Activated CD4-positive, alpha-beta T cell treated with anti-CD3 and anti-CD28 coated beads, Interleukin-2, amount 10 ng/mL, durations not matched to agents 24 days and 14 days (primary cell): ENCODE measurements at places on chromosomes 2 and 18.
A peak's percentile ranks its signal among the peaks of the same experiment; 100 is the strongest.

DNA sequence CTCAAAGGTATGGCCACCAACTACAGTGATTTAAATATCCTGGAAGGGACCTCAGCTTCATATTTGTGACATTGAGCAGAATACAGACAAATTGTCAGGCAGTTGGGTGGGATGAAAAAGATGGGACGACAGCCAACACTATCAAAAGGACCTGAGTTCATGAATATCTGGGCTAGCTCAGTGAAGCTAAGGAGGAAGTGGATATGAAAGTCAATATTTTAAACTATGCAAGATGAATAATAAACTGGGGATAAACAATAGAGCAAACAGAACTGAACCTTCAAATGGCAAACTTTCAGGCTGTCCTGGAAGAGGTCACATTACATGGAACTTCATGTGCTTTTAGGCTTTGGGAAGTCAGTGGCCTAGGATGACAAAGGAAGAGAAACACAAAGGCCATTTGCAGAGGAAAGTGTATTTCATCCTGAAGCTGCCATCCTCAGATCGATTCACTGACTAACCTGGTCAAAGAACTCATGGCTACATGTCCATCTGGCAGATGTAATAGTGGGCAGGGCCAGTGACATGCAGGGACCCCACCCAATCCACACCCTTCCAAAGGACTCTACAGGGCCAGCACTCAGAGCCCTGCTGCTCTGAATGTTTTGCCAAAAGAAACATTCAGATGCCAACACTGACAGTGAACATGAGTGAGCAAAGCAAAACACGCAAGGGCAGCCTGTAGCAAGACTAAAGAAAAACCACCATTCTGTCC lies 175.7 kb downstream of the ETAA1 start:
- no peak for DNase-seq

DNA sequence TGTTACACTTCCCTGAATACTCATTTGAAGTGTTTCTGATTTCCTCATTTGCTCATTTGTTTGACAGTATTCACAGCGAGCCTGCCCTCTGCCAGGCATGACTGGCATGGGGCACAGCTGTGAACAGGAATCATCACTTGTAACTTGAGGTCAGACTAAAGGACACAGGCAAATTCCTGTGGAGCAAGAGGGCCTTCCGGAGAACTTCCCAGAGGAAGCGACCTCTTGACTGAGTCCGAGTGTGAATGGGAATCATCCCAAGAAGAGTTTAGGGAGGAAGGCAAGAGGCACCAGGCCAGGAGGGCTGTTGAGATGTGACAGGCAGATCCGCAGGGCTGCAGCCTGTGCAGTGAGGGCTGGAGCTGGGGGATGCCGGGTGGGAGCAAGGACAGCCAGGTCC lies 45.4 kb downstream of the LIMS1 start:
- DNase-seq: no peak

DNA sequence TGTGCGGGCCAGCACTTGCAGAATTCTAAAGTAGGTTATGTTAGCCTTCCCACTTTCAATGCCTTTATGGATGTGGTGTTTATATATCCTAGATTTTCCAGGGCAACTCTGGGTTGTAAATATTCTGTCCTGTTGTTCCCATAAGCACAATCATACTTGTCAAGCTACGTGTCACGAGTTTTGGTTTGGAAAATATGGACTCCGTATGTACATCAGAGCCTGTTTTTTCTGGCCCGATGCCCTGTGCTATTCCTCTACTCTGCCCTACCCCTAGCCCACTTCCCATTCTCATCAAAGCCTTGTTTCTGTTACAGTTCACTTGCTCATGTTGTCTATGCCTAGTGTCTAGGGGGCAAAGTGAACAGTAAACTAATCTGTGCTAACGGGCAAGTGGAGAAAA lies 27.0 kb upstream of the ZEB2 start:
- no peak for DNase-seq

DNA sequence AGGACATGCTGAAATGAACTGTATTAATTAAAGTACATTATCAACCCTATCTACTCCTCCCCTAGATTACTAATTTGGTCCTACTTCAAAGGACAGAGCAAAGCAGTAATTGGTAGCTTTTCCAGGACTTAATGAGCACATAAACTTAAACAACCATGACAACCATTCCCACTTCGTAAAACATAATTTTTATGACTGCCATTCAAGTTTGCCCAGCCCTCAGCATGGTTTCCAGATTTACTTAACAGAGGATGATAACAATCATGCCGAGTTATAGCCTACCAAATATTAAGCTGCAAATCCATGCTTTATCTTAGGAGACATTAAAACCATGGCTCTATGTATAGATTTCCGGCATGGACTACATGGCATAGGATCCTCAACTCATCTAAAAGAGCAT lies 401.1 kb upstream of the CHAC2 start:
- no peak for DNase-seq

DNA sequence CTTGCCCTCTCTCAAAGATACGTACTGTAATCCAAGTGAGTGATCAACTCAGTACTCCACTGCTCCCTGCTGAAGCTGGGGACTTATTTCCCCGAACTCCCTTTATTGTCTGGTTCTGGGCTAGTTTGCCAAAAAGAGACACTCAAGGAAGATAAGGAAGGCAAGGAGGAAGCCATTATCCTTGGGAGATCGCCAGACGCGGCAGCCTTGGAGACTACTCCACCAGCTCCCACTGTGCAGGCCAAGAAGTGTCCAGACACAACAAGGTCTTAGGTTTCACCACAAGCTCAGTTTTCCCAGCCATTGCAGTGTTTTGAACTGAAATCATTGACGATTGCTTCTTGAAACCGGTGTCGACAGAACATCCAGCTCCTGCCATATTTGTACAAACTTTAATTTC lies 439.6 kb upstream of the UBE2E3 start:
- DNase-seq: no peak

DNA sequence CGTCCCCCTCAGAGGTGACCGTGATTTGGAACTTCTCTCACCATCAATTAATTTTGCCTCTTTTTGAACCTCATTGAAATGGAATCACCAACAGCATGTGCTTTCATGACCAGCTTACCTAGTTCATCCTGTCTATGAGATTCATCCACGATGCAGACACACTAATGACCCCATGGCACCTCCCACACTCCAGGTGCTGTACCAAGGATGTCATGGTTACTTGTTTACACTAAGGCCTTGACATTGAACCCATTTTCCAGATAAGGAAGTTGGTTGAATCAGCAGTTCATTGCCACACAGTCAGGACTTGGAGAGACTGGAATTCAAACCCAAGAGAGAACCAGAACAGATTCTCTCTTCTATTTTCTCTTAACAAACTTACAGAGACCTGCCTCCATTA lies 139.0 kb downstream of the ZFP36L2 start:
- no peak for DNase-seq

- DNase-seq: peak; percentile 35
Measured at GRCh38 chr18:28208712-28209265, 31.9 kb upstream of the CDH2 start.

DNA sequence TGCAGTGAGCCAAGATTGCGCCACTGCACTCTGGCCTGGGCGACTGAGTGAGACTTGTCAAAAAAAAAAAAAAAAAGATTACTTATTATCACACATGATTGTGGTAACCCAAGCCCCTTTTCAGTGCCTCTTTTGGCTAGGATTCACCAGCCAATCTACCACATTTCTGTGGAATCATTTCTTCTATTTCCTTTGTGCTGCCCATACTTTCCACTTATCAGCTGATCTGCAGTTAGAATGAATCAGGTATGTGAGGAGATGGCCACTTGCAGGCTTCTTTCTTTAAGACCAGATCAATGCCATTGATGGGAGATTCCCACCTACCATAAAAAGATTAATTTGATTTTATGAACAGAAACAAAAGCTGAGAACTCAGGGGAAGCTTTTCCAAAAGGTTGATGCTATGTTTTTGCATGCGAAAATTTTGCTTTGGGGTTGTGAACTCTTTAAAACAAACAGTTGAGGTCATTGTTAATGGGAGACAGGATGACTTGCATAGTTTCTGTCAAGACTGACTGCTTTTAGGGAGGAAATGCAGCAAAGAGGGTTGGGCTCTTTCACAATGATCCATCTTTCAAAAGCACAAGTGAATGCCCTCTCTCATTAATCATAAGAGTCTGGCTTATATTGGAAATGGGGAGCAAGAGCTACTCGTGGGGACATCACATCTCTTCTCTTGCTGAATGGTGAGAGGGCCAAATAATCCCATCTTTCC lies 66.9 kb upstream of the CYP26B1 start:
- no peak for DNase-seq

- DNase-seq: no peak
Measured at GRCh38 chr2:152606081-152606480, 111.2 kb downstream of the PRPF40A start.

DNA sequence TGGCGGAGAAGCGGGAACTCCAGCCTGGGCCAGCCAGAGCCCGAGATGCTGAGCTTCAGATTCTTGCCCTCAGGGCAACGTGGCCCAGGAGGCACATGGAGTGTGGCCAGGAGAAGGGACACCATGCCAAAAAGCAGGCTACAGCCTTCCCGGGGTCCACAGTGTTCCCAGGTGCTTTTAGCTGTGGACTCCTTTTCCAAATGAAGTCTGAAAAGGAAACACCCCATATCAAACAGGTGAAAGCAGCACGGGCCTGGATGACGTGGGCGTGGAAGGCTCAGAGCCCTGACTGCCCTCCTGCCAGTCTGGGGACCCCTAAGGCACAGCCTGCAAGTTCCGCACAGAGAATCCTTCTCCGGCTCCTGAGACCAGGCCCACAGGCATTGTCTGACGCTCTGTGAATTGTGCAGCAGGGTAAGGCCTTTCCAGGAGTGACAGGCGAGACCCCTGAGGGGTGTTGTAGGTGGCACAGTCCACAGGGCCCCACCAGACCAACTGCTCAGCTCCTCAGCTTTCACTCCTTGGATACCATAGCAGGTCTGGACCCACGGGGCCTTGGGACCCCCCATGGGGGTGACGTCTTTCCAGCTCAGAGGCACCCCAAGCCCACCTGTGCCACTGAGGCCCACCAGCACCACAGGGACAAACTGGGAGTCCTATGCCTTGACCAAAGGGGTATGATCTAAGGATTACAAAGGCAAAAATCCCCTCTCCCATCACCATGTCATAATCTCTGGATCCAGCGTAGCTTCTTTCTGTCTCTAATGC lies 69.6 kb upstream of the RAB6C start:
- no peak for DNase-seq
